ENCODE measurements at places on chromosomes 13 and 19.

- DNase-seq, result no peak
These were observed 2.3 kb downstream of the PRAM1 start for GRCh38 chr19:8500158-8500557.

- DNase-seq, result no peak
These were observed 4.3 kb upstream of the LRFN3 start for GRCh38 chr19:35931874-35932202.

DNA sequence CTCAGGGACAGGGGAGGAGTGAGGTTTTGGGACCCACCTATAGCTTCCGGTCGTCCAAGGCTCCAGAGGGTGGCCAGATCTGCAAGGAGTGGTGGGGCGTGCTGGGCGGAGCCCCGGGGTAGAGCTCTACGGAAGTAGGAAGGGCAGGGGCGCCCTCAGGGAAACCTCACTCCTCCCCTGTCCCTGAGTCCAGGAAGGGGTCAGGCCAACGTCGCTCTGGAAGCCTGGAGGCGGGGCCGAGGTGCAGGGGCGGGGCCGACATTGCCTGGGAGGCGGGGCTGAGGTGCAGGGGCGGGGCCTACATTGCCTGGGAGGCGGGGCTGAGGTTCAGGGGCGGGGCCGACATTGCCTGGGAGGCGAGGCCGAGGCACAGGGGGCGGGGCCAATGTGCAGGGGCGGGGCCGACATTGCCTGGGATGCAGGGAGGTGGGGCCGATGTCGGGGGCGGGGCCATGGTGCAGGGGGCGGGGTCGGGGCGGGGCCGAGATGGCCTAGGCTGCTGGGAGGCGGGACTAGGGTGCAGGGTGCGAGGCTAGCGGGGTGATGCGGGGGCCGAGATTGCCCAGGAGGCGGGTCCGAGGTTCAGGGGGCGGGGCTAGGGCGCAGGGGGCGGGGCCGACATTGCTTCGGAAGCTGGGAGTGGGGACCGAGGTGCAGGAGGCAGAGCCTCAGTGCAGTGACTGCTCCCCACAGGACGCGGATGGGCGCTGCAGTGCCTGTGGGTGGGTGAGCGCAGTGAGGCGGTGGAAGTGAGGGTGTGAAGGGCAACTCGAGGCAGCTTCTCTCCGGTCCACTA, 4.9 kb upstream of the PALM start:
- DNase-seq, result no peak

GRCh38 chr13:98879127-98879520, 98.7 kb downstream of the DOCK9 start:
- DNase-seq, result no peak

GRCh38 chr19:3210347-3211017, 14.0 kb upstream of the CELF5 start:
- peak; percentile 6 for DNase-seq

GRCh38 chr13:52399708-52400107, 6.3 kb downstream of the THSD1 start:
- DNase-seq, result no peak

- DNase-seq, result no peak
These were observed 1200.7 kb downstream of the SLITRK1 start for GRCh38 chr13:82681535-82681934.

DNA sequence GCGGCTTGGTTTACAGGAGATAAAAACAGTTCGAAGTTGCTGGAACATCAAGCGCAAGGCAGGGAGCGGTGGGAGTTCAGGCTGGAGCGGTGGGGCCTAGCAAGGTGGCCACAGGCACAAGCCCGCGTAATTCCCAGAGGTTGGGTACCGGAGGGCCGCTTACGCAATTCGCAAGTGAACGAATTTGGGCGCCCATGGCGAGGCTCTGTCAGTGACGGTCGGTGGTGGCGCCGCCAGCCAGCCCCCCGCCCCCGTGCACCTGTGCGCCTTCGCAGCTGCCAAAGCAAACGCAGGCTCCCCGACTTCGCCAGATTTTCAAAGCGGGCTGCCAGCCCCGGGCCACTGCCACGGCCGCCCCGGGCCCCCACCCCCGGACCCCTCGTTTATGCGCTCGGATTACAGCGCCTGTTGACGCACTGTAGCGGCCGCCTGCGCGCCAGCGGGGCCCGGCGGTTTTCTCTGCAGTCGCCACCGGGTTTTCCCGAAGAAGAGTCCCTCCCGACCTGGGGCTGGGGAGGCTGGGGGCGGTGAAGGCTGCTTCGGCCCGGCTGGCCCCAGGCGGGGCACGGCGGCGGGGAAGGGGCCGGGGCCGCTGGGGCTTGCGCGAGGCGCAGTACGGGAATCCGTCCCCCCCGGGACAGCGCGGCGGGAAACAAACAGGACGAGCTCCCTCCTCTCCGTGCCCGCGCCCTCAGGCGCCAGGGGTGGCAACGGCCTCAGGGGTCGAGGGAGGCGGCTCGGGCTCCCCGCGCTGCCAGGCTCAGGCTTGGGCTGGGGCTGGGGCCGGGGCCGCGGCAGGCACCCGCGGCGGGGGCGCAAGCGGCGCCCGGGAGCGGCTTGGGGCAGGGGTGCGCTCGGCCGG, 709 bp downstream of the N4BP2L1 start:
- peak; percentile 41 for DNase-seq

DNA sequence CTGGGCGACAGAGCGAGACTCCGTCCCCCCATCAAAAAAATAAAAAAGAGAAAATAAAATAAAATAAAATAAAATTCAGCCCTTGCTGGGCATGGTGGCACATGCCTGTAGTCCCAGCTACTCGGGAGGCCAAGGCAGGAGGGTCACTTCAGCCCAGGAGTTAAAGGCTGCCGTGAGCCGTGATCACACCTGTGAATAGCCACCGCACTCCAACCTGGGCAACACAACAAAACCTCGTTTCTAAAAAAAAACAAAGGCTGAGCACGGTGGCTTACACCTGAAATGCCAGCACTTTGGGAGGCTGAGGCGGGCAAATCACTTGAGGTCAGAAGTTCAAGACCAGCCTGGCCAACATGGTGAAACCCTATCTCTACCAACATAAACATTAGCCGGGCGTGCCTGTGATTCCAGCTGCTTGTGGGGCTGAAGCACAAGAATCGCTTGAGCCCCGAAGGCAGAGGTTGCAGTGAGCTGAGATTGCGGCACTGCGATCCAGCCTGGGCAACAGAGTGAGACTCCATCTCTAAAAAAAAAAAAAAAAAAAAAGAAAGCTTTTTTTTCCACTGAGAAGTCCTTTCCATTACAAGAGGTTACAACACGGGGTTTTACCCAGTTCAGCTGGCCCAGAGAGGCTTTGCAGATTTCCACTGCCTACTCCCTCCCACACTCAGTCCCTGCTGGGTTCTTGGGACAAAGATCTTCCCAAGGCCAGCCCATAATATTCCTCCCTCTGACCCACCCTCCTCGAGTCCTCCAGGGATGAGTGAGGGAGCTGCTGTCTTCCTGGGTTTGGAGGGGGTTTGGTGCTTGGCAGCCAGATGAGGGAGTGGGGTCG, 6.4 kb downstream of the ANGPTL4 start:
- DNase-seq, result no peak

GRCh38 chr19:13149628-13150186, 468 bp downstream of the STX10 start:
- DNase-seq, result peak; percentile 54

DNA sequence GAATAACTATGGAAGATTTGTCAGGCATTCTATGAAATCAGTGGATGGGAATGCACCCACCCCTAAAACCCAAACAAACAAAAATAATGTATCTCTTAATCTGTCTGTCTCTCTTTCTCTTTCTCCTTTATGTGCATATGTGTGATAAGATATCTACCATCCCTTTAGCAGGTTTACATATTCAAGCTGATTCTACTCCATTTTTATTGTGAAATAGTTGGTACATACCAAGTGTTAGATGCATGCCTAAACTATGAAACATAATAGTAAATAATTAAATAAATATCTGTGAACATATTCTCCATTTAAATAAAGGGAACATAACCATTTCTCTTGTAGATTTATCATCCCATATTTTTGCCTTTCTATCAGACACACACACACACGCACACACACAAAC, 121.8 kb upstream of the PCDH9 start:
- no peak for DNase-seq

DNA sequence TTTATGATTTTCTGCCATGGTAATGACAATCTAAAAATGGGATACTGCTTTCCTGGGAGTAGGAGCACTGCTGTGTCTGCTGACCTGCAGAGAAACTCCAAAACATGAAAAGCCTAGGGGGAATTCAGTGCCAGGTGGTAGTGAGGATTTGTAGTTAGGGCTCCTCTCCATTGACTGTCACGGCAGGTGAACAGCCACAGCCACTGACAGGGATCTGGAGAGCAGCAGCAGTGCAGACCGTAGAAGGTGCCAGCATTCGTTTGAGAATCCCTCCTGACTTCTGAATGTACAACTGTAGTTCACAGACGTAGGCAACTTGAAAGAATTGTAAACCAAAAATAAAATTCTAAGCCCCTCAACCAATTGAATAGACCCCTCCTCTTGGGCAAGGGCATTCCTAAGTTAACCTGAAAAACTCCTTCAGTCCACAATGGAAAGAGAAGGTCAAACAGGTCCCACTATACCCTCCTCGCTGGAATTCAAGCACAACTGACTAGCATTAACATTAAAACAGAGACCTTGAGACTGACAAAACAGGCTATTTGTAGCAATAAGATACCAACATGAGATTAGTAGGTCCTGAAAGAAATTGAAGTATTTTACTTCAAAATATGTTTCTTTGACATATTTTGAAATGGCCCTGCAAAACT, 1328.8 kb downstream of the OLFM4 start:
- DNase-seq, result no peak

GRCh38 chr13:84445776-84446175, 563.5 kb upstream of the SLITRK1 start:
- DNase-seq, result no peak

DNA sequence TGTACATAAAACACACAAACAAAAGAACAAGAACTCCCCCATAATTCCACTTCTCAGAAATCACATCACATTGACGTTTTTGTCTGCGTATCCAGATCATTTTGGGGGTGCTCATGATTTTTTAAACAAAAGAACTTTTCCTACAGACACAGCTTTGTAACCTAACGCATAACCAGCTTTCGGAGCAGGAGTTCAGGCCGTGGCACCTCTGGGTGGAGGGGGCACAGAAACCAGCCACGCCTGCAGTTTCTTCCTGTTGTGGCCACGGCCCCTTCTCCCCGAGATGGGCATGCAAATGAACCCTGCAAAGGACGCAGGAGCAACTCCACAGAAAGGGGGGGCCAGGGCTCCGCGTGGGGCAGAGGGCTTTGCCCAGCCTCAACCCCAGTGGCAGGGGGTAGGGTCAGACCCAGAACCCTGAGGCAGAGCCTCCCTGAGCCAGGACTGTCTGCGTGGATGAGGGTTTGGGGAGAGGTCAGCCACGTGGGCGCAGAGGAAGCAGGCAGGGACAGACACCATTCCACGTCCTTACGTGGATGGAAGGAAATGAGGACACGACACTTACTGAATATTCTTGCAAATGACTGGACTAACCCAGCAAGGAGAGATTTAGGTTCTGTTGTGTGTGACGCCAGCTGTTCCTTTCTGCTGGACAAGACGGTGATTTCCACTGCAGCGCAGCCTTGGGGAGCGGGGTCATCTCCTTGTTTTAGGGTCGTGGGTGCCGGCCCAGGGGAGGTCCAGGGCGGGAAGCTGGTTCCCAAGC, 64.4 kb downstream of the RASA3 start:
- no peak for DNase-seq

- DNase-seq, result no peak
These were observed 4.9 kb upstream of the TFDP1 start for GRCh38 chr13:113579686-113580085.

DNA sequence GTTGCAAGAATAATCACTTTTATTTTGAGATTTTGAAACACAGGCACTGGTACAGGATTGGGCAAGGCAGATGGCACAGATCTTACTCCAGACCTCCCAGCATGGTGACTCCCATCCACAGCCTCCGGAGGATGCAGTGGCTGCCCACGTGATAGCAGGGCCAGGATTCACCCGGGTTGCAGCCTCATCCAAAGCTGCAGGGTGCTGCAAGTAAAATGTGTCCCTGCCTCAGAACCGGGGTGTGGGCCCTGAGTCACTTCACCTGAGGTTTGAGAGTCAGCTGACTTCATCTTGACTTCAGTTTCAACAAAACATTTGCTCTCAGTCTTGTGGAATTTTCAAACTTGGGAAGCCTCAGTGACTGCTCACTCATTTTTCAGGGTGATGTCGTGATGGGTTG, 201.9 kb downstream of the FGF9 start:
- DNase-seq, result no peak

- DNase-seq, result no peak
These were observed 338 bp upstream of the UBE2M start for GRCh38 chr19:58558623-58559274.

DNA sequence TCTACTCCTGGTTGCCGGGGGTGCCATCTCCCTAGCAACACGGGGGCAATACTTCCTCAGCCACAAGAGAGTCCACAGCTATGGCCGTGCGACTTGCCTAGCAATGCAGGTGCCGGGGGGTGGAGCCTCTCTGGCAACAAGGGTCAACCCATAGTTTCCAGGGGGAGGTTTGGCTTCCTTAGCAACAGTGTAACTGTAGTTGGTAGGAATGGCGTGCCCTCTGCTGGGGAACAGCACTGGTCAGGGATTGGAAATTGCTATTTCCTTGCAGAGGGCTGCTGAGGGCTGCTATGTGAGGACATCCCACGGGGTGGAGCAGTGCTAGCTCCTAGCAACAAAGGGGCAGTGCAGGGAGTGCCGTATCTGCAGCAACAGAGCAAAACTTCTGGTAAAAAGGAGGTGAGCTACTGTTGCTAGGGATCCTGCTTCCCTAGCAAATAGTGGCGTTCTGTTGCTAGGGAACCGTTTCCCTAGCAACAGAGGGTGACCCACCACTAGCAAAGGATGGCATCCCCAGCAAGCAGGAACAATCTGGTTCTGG, 7.0 kb upstream of the TMC4 start:
- peak; percentile 31 for DNase-seq

- no peak for DNase-seq
These were observed 52.5 kb downstream of the FLT3 start for GRCh38 chr13:28047757-28048388.

- peak; percentile 80 for DNase-seq
These were observed 15.6 kb downstream of the EMP3 start for GRCh38 chr19:48340995-48341394.

DNA sequence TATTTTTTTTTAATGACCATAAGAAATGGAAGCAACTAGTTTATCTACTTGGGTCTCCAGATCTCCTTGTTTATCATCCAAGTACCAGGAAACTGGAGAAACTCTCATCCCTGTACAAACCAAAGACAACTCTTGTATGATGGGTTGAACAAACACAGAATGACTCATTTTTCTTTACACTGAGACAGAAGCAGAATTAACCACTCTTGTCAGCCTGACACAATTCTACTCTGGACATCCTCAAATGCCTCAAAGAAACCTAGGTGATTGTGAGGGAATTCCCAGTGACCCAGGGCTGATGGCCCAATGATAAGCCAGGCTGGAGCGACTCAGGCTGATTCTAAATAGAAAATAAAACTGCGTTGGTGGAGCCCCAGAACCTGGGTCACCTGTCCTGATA, 151.5 kb downstream of the ZNF737 start:
- DNase-seq, result no peak

- DNase-seq, result no peak
These were observed 356.8 kb upstream of the SLITRK1 start for GRCh38 chr13:84239032-84239431.

GRCh38 chr19:18131841-18132596, 20.9 kb upstream of the PIK3R2 start:
- no peak for DNase-seq
